Subcutaneous adipose tissue (tissue), 4 donors: ENCODE measurements at places on chromosomes 7 and 10. TPM values are rescaled to one million over a fixed set of nuclear protein-coding genes. Genes with fewer than 3 reads are reported as not detected.

CYP2C9 gene
- 0.57 TPM for total RNA-seq

PRRT4 gene
- 2.4 TPM for total RNA-seq

BMPER gene
- total RNA-seq = 3.8 TPM

CPXM2 gene
- total RNA-seq = 5.7 TPM

CD36 gene
- total RNA-seq = 2,701 TPM

ZFYVE27 gene
- total RNA-seq = 26.2 TPM
